ENCODE measurements at places on chromosomes 12 and 14. TPM values are rescaled to one million over a fixed set of nuclear protein-coding genes. Genes with fewer than 3 reads are reported as not detected.

The NDUFA12 gene
- total RNA-seq = 96.0 TPM

The UBE3B gene
- total RNA-seq = 22.4 TPM

GRCh38 chr12:77343291-77343690 is 277.9 kb upstream of the E2F7 start:
- H3K27me3 ChIP-seq = no peaks in the 10 kb centered on the region
- no peaks in the 10 kb centered on the region for H3K36me3 ChIP-seq
- DNase-seq = no peak
- H3K4me3 ChIP-seq = no peak overlapping the region
- no peaks in the 10 kb centered on the region for H3K4me1 ChIP-seq

- H3K4me1 ChIP-seq = no peaks in the 10 kb centered on the region
- H3K4me3 ChIP-seq = no peak overlapping the region
- no peak overlapping the region for H3K27ac ChIP-seq
- no peak for DNase-seq
Observed at GRCh38 chr14:66234411-66234810, 251.8 kb upstream of the CCDC196 start.

DNA sequence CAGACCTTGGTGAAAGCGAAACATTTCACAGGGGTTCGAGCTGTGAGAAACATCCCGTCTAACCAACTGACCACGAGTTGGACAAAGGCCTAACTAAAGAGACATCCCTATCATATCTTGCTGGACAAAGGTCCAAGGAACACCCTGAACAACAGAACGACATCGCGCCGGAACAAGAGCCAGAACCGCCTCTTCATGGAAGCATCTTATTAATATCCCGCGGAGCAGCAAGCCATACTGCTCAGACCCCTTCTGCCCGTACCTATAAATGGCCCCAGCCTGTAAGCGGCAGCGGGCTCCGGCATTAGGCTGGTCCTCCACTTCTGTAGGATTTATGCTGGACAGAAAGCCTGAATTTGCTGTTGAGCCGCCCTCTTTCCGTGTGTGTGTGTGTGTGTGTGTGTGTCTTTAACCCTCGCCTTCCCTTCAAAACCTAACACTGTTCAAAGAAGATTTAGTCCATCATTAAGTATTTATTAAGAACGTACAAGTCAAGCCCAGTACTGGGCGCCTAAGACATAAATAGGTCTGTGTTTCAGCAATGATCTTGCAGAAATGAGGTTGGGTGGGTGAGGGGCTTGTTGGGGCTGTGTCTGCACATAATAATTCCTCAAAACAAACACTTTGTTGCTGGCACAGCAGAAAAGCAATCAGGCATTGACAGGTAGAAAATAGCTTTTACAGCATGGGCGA is 1.9 kb downstream of the SLC6A15 start:
- H3K4me1 ChIP-seq = no peaks in the 10 kb centered on the region
- peak; percentile 23 for DNase-seq
- no peaks in the 10 kb centered on the region for H3K36me3 ChIP-seq
- no peaks in the 10 kb centered on the region for H3K27me3 ChIP-seq

DNA sequence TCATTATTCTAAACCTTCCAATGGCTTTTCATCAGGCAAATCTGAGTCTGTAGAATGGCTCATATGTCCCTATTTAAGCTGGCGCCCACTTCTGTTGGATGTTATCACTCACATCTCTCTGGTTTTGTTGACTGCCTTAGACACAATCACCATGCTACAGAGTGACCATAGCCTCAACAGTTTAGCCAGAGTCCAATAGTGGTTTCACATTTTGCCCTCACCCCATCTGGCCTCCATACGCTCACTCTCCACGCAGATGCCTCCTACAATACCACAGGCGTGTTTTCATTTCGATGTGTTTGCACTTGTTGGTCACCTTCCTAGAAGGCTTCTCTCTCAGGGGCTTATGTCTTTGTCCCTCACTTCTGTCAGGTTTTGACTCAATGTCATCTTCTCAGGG is 3.4 kb downstream of the KLRB1 start:
- no peak overlapping the region for H3K4me3 ChIP-seq
- H3K27ac ChIP-seq = no peak overlapping the region
- H3K36me3 ChIP-seq = no peaks in the 10 kb centered on the region
- no peaks in the 10 kb centered on the region for H3K27me3 ChIP-seq

DNA sequence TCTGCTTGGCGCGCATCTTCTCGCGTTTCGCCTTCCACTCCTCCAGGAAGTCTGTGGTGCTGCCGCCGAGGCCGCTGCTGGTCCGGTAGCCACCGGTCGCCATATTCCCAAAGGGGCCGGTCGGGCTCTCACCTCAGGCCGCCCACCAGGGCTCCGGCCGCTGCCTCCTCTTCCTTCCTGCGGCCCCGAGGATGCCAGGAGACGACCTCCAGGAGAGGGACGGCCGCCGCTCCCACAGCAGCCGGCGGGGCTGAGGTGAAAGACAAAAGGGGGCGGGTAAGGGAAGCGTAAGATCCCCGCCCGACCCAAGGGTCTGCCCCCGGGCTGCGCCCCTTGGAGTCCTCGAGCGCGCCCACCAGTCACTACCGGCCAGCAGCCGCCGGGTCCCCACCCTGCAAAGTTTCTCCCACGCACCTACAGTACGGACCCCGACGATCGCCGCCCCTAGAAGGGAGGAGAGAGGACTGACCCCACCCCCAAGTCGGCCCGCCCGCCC is 574 bp downstream of the PAWR start:
- DNase-seq = peak; percentile 35
- H3K36me3 ChIP-seq = no peaks in the 10 kb centered on the region
- peaks cover 15% of the 10 kb centered on the region for H3K4me1 ChIP-seq
- peak overlapping the region; percentile 89 for H3K27ac ChIP-seq

- peaks cover 43% of the 10 kb centered on the region for H3K4me1 ChIP-seq
- no peak overlapping the region for H3K4me3 ChIP-seq
- H3K27me3 ChIP-seq = no peaks in the 10 kb centered on the region
- DNase-seq = peak; percentile 71
Observed at GRCh38 chr12:105322070-105322469, 8.4 kb upstream of the C12orf75 start.

GRCh38 chr12:87096082-87096585 is 839.9 kb upstream of the MGAT4C start:
- no peaks in the 10 kb centered on the region for H3K36me3 ChIP-seq
- no peak for DNase-seq
- no peak overlapping the region for H3K27ac ChIP-seq
- no peaks in the 10 kb centered on the region for H3K4me1 ChIP-seq
- no peak overlapping the region for H3K4me3 ChIP-seq

DNA sequence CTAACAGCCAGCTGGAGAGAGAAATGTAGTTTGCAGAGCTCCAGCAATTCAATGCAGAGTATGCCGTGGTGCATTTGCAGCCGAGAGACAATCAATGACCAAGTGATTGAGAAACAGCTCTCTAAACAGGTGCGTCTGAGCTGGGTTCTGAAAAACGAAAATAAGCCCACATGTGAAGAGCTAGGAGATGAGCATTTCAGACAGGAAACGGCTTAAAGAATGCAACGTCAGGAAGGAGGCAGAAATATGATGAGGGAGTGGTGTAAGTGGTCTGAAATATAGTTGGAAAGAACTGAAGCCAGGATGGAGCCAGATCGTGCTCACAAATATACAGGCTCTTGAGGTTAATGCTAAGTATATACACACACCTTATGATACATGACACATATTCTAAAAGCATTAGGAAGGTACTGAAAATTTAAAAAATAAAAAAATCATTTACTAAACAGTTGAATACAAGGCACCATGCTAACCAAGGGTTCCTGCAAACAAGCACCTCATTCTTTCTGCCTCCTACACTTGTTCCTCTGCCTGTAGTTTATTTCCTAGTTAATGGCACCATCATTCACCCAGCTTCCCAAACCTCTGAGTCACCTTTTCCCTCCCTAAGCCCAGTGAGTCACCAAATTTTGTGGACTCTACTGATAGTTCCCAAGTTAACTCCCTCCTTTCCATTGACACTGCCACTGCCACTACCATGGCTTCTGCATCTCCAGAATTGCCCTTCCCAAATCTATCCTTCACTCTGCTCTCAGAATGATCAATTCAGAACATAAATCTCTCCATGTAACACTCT is 2.3 kb upstream of the GARIN2 start:
- H3K4me1 ChIP-seq = no peaks in the 10 kb centered on the region
- no peak overlapping the region for H3K4me3 ChIP-seq
- H3K36me3 ChIP-seq = no peaks in the 10 kb centered on the region
- H3K27me3 ChIP-seq = no peaks in the 10 kb centered on the region

- no peak overlapping the region for H3K4me3 ChIP-seq
- no peak for DNase-seq
- no peaks in the 10 kb centered on the region for H3K4me1 ChIP-seq
- no peaks in the 10 kb centered on the region for H3K27me3 ChIP-seq
- H3K27ac ChIP-seq = no peak overlapping the region
Observed at GRCh38 chr12:47107926-47108325, 28.2 kb upstream of the AMIGO2 start.

- H3K4me3 ChIP-seq = no peak overlapping the region
- no peaks in the 10 kb centered on the region for H3K4me1 ChIP-seq
- DNase-seq = no peak
- no peak overlapping the region for H3K27ac ChIP-seq
Observed at GRCh38 chr14:53295372-53295771, 142.2 kb upstream of the DDHD1 start.

GRCh38 chr14:63249092-63249491 is 44.8 kb downstream of the RHOJ start:
- no peak for DNase-seq
- H3K36me3 ChIP-seq = no peaks in the 10 kb centered on the region
- H3K27ac ChIP-seq = no peak overlapping the region
- H3K4me3 ChIP-seq = no peak overlapping the region
- H3K4me1 ChIP-seq = no peaks in the 10 kb centered on the region

DNA sequence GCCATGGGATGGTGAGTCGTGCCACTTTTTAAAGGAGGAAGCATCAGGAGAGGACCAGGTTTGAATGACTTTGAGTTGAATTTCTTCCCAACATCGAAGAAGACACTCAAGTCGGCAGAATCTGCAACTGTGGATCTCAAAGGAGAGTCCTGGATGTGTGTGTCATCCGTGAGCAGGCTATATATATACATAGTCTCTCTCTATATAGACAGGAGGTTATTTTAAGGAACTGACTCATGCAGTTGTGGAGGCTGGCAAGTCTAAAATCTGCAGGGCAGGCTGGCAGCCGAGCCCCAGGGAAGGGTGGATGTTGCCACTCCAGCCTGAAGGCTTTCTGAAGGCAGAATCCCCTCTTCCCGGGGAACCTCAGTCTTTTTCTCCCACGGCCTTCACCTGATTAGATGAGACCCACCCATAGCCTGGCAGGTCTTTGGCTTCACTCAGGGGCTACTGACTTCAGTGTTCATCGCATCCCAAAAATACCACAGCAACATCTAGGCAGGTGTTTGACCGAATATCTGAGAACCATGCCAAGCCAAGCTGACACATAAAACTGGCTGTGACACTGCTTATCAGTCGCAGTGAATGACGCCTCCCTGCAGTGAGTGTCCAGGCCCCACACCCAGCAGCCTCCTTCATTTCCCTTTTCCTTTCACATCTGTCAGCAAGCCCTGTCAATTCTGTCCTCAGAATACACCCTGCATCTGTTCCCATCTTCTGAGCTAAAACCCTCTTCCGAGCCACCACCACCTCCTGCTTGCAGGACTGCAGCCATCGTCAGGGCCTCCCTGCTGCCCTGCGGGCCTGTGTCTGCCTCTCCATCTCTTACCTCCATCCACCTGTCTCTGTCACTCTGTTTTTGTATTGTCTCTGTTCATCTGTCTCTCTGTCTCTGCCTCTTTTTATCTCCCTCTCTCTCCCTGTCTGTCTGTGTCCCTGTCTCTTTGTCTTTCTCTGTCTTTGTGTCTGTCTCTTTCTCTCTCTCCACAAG is 54.0 kb downstream of the ZNF664 start:
- H3K27ac ChIP-seq = no peak overlapping the region
- H3K4me1 ChIP-seq = no peaks in the 10 kb centered on the region
- DNase-seq = no peak
- H3K36me3 ChIP-seq = no peaks in the 10 kb centered on the region
- H3K4me3 ChIP-seq = no peak overlapping the region

DNA sequence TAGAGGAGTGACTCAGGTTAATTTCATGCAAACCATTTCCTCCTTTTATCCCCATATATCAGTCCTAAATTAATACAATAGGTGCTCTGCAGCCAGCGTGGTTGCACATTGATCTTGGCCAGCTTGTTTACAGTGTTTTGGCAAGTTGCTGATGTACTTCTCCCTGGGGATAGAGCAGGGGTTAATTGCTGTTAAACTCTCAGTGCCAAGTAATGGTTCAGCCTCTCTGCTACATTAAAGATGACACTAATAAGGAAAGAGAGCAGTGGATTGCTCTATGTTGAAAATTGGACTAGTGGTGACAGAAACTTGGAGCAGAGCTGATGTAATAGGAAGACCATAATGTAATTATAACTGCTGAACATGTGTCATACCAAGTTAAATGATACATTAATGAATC is 717.5 kb downstream of the RERGL start:
- no peaks in the 10 kb centered on the region for H3K36me3 ChIP-seq
- no peak overlapping the region for H3K4me3 ChIP-seq
- H3K27ac ChIP-seq = no peak overlapping the region
- no peak for DNase-seq

- peak overlapping the region; percentile 66 for H3K27ac ChIP-seq
- no peak overlapping the region for H3K4me3 ChIP-seq
- H3K4me1 ChIP-seq = peaks cover 6% of the 10 kb centered on the region
Observed at GRCh38 chr12:122887819-122888212, 8.1 kb downstream of the VPS37B start.

- peaks cover 6% of the 10 kb centered on the region for H3K4me1 ChIP-seq
- H3K27ac ChIP-seq = no peak overlapping the region
- no peaks in the 10 kb centered on the region for H3K36me3 ChIP-seq
- H3K4me3 ChIP-seq = no peak overlapping the region
- DNase-seq = no peak
Observed at GRCh38 chr14:91108941-91109611, 4.8 kb upstream of the DGLUCY start.

GRCh38 chr12:40820794-40821484 is 128.7 kb downstream of the CNTN1 start:
- H3K4me1 ChIP-seq = no peaks in the 10 kb centered on the region
- H3K27me3 ChIP-seq = no peaks in the 10 kb centered on the region
- no peak overlapping the region for H3K4me3 ChIP-seq
- no peak overlapping the region for H3K27ac ChIP-seq
- DNase-seq = no peak

DNA sequence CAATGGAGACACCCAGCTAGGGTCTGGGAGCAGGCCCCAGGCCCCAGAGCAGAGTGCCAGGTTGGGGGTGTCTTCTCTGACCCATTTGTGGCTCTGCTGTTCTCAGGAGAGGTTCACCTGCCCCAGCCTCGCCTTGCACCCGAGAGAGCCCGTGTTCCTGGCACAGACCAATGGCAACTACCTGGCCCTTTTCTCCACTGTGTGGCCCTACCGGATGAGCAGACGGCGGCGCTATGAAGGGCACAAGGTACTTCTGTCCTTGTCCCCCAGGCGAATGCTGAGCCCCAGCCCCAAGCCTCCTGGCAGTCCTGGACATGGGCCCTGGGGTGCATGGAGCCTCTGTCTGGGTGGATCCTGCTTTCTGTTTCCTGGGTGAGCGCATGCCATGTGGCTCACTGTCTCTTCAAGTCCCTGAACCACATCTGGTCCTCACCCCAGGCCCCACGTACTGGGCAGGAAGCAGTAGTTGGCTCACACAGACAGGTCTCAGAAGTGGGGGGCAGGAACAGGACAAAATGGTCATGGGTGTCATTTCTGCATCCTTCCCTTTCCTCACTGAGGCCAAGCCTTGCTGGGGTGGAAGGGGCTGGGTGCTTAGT is 58.2 kb downstream of the BEGAIN start:
- no peaks in the 10 kb centered on the region for H3K36me3 ChIP-seq
- DNase-seq = peak; percentile 15
- H3K27me3 ChIP-seq = no peaks in the 10 kb centered on the region
- H3K4me3 ChIP-seq = no peak overlapping the region
- peaks cover 15% of the 10 kb centered on the region for H3K4me1 ChIP-seq

- peak overlapping the region; percentile 91 for H3K27ac ChIP-seq
- H3K36me3 ChIP-seq = no peaks in the 10 kb centered on the region
Observed at GRCh38 chr14:75578786-75579337, 442 bp downstream of the FLVCR2 start.
